Umbilical cord (tissue), 2 donors: ENCODE measurements at places on chromosomes 4 and X.
A peak's percentile ranks its signal among the peaks of the same experiment; 100 is the strongest.

GRCh38 chr4:106695501-106696262, 327.1 kb upstream of the GIMD1 start:
- no peak for DNase-seq

- no peak for DNase-seq
These were observed 51.2 kb downstream of the HMX1 start for GRCh38 chr4:8820178-8821102.

DNA sequence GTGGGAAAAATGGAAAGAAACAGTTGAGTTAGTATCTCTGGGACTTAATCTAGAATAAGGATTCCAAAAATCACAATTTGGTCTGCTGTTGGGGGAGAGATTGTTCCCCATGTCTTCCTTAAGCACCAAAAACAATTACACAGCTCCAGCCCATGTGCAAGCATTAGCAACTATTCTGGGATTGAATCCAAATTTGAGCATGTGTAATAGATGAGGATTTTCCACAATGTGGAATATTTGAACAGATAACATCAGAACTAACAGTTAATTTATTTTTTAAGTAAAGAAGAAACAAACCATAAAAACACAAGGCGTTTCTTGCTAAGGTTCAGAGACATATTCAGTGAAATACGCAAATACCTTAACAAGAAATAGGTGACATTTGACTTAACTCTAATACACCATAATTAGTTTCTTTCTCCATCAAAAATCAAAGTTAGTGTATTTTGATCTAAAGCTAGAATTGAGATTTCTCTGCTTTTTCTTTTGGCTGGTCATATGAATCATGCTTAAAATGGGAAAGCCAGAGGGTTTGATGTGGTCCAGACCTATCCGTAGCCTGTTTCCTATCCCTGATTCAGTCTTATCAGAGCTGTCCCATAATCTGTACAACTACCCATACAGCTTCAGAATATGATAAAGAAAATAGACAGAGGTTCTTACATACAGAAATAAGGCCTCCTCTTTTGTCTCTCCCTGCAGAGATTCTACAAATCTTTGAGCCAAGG, 413.4 kb downstream of the PACRGL start:
- DNase-seq, result peak; percentile 91

- DNase-seq, result no peak
These were observed 1.5 kb upstream of the NDNF start for GRCh38 chr4:121073672-121074381.

DNA sequence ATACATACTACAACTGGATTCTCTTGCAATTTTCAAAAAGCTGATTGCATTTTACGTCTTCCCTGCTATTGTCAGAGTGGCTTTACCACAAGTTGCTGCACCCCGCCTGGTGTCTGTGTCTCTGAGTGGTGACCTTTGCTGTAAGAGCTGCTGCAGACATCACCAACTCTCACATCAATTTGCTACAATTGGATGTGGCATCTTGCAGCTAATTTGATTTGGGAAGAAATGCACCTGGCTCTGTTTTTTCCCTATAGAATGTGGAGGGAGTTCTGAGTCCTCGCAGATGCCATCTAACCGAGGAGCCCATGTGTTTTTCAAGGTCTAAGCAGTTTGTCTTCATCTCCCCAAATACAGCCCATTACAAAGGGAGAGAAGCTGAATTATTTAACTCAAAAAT, 73.8 kb upstream of the PHOX2B start:
- DNase-seq, result no peak

DNA sequence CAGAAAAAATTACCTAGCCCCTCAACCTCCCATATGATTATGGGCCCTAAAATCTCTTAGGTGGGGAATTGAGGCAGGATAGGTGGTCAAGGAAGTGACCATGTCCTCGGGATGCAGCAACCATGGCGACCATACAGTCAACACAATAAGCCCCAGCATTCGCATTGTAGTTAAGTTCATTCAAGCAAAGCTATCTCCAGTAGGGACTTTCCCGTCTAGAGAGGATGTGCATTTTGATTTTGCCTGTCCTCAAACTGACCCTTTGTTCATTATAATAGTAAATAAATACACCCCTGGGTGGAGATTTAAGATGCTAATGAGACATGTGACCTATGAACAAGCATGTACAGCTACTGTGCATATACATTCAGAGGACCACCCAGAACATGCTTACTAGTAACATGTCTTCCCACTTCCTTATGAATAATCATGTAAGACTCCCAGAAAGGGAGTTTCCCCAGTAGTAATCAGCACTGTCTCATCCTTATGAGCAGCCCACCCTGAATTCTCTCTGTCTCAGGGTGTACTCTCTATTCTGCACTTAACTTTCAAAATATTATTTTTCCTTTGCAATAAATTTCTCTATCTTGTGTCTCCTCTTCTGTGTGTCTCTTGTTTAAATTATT, 74.3 kb downstream of the NUDT11 start:
- DNase-seq, result no peak

DNA sequence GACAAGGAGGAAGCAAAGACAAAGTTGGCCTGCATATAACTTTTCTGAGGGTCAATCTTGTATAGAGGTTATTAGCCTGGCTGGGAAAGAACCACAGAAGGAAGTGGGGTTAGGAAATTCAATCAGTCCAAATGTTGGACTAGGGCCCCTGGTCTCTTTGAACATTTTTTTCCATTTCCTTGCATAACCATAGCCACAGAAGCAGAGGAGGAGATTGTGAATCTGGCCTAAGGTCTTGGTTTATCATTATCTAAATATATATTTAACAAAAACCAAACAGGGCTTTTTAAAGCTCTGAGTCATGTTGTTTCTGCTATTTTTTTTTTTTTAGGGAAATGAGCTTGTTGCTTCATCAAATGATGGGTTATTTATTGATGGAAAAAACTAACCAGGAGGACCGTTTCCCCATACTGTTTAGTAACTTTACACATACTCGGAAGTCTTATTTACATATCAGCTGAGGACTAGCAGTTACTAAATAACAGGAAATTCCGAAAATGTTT, 97.7 kb upstream of the ACSL4 start:
- peak; percentile 16 for DNase-seq

DNA sequence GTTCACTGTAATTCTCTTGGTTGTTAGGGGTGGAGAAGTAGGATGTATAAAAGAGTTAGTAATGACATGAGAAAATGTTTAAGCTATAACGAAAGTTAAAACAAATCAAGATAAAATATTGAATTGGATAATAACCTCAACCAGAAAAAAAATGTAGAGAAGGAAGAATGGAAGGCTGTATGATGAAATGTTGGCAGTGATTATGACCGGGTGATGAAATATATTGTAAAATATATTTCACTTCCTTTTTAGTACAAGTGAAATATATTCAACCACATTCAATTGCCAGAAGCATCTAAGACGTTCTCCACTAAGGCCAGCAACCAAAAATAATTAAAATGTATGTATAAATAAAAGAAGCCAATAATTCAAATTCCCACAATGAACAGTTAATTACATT, 309.3 kb upstream of the FGF13 start:
- no peak for DNase-seq

GRCh38 chr4:169416997-169417396, 146.2 kb upstream of the SH3RF1 start:
- no peak for DNase-seq

DNA sequence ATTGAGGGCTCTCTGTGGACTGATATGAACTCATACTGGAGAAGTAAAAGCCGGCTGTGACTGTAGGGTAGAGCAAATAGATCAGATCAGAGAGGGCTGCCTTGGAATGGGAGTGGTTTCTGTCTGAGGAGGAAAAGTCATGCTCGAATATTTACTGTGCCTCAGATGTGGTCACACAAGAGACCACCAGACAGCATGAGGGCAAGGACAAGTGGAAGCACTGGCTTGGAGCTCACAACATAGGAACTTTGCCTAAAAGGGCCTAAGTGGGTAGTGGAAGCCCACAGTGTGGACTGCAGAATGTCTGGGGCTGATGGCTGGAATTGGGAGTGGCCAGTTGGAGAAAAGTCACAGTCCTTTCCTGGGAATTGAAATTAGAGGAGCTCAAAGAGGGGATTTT, 19.8 kb downstream of the GLRB start:
- DNase-seq, result no peak

- DNase-seq, result peak; percentile 1
These were observed 37.4 kb upstream of the STS start for GRCh38 chrX:7109838-7110793.

DNA sequence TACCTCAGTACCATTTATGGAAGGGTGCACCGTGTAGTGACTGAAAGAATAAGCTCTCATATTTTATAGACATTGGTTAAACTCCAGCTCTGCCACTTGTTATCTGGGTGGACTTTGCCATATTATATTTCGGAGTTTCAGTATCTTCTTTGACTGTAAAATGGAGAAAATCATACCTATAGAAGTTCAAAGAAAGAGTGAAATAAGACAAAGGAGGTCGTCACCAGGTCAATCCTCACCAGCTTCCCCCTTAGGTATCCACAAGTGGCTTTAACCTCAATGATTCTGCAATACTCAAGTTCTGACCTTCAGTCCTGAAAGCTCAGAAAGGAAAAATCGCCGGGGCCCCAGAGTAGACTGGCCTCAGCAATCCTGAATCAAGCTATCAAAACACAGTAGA, 64.3 kb downstream of the TMEM144 start:
- no peak for DNase-seq

- peak; percentile 42 for DNase-seq
These were observed 60.3 kb upstream of the HSD17B10 start for GRCh38 chrX:53494436-53494835.

DNA sequence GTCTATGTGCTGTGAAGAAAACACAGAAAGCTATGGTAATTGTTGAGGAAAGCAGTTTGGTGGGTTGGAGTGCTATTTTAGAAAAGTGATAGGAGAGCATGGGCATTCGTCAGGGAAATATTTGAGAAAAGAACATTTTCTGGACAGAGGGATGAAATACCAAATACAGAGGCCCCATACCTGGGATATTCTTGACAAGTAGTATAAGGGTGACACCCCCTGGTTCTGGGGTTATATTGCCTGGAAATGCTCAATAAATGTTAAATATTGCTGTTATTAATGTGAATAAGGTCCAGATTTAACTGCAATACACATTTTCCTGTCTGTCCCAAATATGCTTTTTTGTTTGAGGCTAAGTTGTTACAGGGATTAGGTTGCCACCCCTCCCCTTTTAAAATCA, 42.9 kb downstream of the WWC2 start:
- no peak for DNase-seq

DNA sequence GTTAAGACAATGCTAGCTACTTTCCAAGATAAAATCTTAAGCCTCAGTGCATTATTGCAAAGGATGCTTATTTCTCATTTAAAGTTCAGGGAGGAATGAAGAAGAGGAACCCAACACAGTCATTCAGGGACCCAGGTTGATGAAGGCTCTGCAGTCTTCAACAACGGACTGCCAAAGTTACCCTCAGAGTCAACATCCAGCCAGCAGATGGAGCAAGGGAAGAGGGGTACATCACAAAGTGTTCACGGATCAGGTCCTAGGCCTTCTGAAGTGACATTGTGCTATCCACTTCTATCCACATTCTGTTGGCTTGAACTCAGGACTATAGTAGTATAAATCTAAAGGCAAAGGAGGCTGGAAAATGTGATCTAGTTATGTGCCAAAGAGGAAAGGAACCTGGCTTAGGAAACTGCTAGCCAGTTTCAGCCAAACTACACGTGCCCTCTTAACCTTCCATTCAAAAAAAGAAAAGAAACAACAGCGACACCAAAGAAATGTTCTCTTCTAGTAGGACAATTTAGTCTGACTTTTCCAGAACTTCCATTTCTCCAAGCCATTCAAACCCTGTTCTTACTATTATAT, 28.8 kb downstream of the NKX6-1 start:
- DNase-seq, result no peak

GRCh38 chr4:73213916-73214653, 44.5 kb downstream of the ANKRD17 start:
- no peak for DNase-seq

DNA sequence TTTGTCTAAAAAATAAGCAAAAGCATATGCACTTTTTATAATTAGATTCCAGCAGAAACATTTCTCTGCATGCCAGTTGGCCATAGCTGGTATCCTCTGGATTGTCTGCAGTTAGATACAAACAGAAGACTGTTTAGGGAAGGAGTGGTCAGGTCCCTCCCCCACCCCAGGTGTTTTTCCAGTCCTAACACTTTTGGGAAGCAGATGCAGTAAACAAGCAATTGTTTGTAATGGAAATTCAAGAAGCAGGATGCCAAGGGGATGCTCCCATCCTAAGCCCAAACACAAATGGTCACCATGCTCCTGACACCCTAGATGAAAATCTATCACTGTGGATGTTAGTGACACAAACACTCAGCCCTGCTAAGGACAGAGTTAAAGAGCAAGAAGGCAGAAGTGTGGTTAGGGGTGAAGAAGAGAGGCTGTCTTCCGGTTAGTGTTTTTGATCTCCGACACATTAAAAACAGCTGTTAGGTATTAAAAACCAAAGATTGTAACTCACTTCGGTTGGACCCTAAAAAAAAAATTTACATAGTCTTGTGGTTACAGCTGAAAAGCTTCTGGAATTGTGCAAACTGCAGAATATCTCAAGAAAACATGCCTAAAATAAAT, 7.9 kb downstream of the LEF1 start:
- no peak for DNase-seq

- no peak for DNase-seq
These were observed 198.3 kb downstream of the ARAP2 start for GRCh38 chr4:36046026-36046425.

DNA sequence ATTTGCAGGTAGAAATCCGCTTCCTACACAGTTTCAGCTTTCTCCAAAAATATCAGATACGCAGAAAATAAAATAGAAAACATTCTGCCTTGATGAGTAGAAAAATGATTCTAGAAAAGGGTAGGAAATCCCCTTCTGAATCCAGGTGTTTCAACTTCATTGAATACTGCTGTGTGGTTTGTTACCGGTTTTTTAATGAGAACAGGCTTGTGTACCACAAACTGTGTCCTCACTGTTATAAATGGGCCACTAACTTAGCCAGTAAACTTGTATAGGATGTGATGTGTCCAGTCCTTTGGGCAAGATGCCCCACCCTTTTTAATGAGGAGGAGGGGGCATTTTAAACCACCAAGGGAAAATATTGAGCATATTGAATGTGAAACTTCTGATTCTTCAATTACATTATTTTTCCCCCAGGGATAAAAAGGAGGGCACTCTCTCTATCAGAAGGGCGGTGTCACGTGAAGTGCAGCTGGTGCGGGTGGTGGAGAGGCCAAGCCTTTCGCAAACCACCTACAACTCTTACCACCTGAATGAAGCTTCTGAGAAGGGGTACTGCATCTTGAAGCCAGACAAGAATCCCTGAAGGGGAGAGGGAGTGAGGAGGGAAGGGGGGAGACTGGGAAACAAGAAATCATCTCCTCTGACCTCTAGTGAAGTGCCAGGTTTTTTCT, 4.5 kb downstream of the CXXC4 start:
- DNase-seq, result no peak

GRCh38 chr4:155761047-155761446, 2.2 kb downstream of the GUCY1B1 start:
- no peak for DNase-seq

- DNase-seq, result peak; percentile 28
These were observed 36.0 kb downstream of the CXCL8 start for GRCh38 chr4:73776321-73776729.

GRCh38 chr4:68960294-68961163, 8.9 kb upstream of the UGT2A3 start:
- no peak for DNase-seq

GRCh38 chr4:2888886-2889285, 45.2 kb downstream of the ADD1 start:
- DNase-seq, result no peak

- no peak for DNase-seq
These were observed 60.4 kb upstream of the MAGEA4 start for GRCh38 chrX:151852294-151852693.

- no peak for DNase-seq
These were observed 30.8 kb upstream of the LRBA start for GRCh38 chr4:151045907-151046306.

GRCh38 chrX:17608888-17609287, 128.4 kb upstream of the SCML1 start:
- no peak for DNase-seq

- DNase-seq, result peak; percentile 43
These were observed 107.5 kb downstream of the EGF start for GRCh38 chr4:110020139-110020538.
